ENCODE measurements at places on chromosomes 5 and 9.

- DNase-seq = no peak
Observed at GRCh38 chr9:69885474-69885929, 64.9 kb downstream of the CFAP95 start.

DNA sequence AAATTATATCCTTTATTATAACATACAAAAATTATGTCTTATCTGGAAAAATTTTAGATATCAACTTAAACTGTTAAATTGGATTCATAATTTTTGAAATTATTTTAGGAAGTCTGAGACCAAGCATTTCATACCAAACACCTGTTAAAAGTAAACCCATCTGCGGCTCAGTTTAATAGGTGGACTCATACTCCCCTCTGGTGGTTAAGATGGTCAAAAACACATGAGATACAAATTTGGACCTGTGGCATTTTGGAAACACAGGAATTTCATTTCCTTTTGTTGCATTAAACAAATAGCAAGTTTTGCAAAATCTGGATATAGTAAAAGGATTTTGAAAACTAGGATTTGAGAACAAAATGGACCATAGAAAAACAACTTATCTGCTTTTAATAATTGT lies 53.7 kb downstream of the RGMB start:
- no peak for DNase-seq

- no peak for DNase-seq
Observed at GRCh38 chr9:31894008-31894407, 490.4 kb upstream of the ACO1 start.

GRCh38 chr9:122244349-122244748 lies 15.6 kb upstream of the LHX6 start:
- DNase-seq = no peak

DNA sequence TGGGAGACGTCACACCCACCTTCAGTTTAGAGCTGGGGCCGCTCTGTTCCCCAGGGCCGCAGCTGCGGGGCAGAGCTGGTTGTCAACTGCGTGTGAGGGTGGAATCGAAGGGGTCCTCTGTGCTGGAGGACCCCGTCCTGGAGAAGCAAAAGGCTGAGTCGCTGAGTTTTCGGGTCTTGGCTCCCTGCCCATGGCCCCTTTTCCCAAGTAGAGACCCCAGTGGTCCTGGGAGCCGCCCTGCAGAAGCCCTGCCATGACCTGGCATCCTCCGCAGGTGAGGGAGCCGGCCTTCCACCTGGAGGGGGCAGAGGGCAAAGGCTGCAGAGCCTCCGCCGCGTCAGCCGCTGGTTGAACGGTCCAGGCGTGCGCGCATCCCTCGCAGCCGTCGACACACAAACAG lies 90.4 kb upstream of the COL5A1 start:
- DNase-seq = no peak

GRCh38 chr9:115590011-115590410 lies 472.1 kb upstream of the TNC start:
- no peak for DNase-seq

GRCh38 chr5:151108566-151108965 lies 27.7 kb upstream of the TNIP1 start:
- no peak for DNase-seq

GRCh38 chr9:87337335-87338087 lies 160.2 kb upstream of the DAPK1 start:
- no peak for DNase-seq

DNA sequence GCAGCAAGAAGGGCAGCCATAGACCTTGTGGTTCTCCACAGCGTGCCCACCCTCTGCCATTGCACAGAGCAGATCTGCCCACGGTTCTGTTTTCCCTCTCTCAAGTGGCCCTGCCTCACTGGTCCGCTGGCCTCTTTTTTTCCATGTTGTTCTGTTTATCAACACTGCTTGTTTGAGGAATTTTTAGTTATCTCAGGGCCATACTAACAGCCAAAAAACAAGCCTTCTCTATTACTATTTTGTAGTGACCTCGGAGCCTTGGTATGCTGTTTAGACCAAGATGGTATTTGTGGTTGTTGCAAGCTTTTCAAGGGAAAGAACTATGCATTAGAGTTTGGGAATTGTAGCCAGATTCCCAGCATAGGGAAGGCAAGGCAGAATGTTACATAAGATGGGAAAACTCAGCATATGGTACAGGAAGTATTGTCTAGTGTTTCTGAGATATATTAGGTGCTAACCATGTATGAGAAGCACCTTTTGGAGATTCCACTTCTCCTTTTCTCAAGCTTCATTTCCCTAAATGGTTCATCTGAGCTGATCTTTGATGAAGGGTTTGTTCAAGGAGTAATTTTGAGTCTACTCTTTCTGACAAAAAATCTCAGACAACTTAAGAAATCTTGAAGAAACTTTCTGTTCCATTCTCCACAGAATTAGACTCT lies 54.3 kb downstream of the NUP214 start:
- no peak for DNase-seq

- no peak for DNase-seq
Observed at GRCh38 chr9:96183751-96184150, 118.2 kb downstream of the HSD17B3 start.

- DNase-seq = peak; percentile 91
Observed at GRCh38 chr5:81233080-81233634, at the start of gene CKMT2. Gene CKMT2 (plus strand): TSS chr5:81233322. CDS start chr5:81251133, 17,811 bp downstream.

GRCh38 chr9:133275105-133276000 lies at the start of gene ABO:
Gene ABO (minus strand): TSS chr9:133275201.
- DNase-seq = no peak

GRCh38 chr5:73119451-73120157 lies 771 bp upstream of the TMEM171 start:
- no peak for DNase-seq

DNA sequence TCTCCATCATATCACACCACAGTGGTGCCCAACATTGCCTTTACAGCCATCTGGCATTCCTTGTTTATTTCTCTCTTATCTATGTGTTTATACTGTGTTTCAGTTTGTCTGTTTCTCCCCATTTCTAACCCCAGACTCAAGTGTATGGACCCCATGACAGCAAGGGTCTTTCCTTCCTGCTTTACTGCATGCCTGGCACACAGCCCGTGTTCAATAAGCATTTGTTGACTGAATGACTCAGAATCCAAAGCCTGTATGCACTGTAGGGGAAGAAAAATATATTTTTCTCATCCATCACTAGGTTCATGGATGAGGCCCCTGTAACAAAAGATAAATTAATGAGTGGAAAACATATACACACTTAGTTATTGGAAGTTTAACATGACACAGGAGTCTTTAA lies 190.8 kb upstream of the SEMA6A start:
- DNase-seq = no peak

DNA sequence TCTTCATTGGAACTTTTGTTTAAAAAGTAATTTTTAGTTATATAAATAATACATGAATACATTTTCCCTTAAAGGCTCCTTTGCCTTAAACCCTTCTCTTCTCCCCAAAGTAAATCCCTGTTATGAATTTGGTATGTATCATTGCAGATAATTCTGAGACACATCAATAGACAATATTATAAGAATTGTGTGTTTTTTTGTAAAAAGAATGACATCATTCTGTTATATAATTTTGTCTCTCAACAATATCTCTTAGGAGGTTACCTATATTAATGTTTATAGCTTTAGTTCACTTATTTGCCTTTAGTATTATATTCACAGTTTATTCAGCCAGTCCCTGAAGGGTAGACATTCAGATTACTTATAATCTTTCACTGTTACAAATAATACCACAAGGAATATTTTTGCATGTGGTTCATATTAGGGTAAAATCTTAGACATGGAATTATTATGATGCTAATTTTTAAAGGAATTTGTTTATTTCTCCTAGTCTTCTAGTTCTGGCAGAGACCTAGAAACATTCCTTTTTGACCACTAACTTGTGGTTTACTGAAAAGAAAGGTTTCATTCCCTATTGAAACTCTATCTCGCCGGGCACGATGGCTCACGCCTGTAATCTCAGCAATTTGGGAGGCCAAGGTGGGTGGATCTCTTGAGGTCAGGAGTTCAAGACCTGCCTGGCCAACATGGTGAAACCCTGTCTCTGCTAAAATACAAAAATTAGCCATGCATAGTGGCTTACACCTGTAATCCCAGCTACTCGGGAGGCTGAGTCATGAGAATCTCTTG lies 105.6 kb downstream of the KCTD16 start:
- no peak for DNase-seq

GRCh38 chr9:131259432-131259898 lies 16.8 kb downstream of the FAM78A start:
- no peak for DNase-seq

GRCh38 chr9:68949271-68950000 lies 64.5 kb downstream of the PRKACG start:
- no peak for DNase-seq

- no peak for DNase-seq
Observed at GRCh38 chr5:109830955-109831502, 141.3 kb downstream of the MAN2A1 start.

DNA sequence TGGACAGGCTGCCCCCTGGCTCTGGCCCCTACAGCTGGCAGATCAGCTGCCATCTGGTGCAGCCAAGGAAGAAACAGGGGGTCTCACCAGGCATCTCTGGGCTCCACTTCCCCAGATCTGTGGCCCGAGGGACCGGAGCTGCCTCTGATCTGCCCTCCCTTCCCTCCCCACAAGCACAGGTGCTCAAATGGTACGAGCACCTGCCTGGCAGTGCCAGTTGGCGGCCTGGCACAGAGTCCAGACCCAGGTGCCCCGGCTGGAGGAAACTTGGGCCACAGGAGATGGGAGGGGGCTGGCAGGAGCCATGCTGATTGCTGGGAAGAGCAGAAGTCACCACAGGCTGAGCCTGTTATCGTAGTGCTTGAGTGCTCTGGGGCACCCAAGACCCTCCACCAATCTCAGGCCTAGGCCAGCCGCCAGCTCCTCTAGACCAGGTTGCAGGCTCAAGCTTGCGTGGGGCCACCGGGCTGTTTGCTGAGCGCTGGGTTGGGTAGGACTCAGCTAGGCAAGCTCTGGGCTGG lies 5.0 kb upstream of the CAMK2A start:
- DNase-seq = no peak

- no peak for DNase-seq
Observed at GRCh38 chr9:77417566-77417965, 230.6 kb downstream of the GNA14 start.

DNA sequence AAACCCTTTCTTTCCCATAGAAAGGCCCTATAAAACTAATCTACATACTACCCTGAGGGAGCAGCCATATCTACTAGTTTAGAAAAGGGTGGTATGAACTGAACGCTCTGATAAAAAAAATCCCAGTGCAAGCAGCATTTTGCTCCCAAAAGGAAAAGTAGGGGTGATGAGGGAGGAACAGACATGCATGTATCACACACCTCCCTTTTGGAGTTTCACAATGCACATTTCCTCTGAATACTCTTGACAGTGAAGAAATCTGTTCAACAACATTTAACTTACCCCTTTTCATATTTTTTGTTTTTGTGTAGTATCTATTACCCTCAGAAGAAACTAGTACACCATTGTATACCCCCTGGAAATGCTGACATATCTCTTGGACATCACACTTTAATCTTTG lies 411.4 kb downstream of the MAT2B start:
- no peak for DNase-seq

GRCh38 chr5:151758141-151758429 lies 346 bp downstream of the ATOX1 start:
- DNase-seq = no peak

GRCh38 chr9:128556926-128557634 lies 4.7 kb downstream of the SPTAN1 start:
- DNase-seq = no peak

GRCh38 chr5:170773024-170773985 lies 10.2 kb upstream of the GABRP start:
- DNase-seq = no peak

GRCh38 chr5:77986261-77986660 lies 210.1 kb upstream of the TBCA start:
- DNase-seq = no peak

DNA sequence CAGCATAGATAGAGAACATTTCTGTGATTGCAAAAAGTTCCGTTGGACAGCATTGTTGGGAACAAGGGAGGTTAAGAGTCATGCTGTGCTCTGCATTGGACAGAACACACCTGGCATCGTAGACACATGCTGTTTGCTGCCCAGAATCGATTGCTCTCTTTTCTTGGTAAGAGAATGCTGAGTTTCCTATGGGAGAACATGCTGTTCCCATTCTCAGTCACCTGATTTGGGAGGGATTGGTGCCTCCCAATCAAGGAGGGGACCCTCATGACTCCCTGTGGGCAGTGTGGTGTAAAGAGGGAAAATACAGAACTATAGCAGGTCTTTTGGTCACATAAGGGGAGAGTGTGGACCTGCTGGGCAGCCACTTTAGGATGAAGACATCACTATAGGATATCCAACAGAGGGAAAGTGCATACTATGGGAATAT lies 555.4 kb upstream of the CLINT1 start:
- no peak for DNase-seq

DNA sequence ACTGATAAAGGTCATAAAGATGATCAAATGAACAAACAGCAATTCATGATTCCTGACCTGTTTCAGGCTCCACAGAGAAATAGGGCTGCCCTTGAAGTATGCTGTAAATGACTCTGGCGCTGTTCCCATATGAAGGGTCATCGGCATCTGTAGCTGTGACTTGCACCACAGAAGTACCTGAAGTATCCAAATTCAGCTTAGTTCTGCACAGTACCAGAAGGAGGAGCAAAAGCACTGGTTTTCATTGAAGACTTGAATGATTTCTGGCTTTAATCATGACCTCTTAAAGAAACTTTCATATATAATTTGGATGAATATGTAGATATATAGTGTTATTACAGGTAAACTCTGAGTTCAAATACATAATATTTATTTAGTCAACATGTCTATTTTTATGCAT lies 109.1 kb downstream of the CDH10 start:
- DNase-seq = no peak

- no peak for DNase-seq
Observed at GRCh38 chr9:127279717-127280285, 15.2 kb downstream of the GARNL3 start.

DNA sequence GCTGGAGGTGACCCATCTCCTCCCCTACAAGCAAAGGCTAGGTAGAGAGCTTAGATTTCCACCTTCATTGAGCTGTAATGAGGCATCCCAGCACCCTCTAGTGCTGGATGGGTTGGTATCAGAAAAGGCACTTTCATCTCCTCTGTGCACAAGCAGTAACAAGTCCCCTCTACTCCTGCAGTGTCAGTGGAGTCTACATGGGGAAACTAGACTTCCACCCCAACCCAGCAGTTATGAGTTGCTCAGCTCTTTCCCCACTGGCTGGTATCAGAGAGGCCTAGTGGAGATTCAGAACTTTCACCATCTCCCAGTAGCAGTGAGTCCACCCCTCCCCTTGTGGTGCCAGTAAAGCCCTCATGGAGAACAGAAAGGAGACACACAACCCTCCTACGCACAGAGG lies 17.9 kb downstream of the FCN1 start:
- no peak for DNase-seq

GRCh38 chr9:93262537-93263310 lies 78.8 kb downstream of the WNK2 start:
- DNase-seq = peak; percentile 62

- DNase-seq = no peak
Observed at GRCh38 chr5:137641148-137641547, 94.7 kb downstream of the KLHL3 start.

GRCh38 chr5:57335092-57335660 lies 147.4 kb downstream of the ACTBL2 start:
- DNase-seq = no peak
